Stimulated activated CD4-positive, alpha-beta T cell treated with anti-CD3 and anti-CD28 coated beads, Interleukin-2, amount 100 ng/mL, for 4 hours (primary cell): ENCODE measurements at places on chromosomes 12 and 14.
A peak's percentile ranks its signal among the peaks of the same experiment; 100 is the strongest.

- no peak for DNase-seq
Observed at GRCh38 chr12:8156845-8157244, at the start of gene ZNF705A. ZNF705A (plus strand) TSS chr12:8157015; CDS start chr12:8172626, 15,611 bp downstream.

DNA sequence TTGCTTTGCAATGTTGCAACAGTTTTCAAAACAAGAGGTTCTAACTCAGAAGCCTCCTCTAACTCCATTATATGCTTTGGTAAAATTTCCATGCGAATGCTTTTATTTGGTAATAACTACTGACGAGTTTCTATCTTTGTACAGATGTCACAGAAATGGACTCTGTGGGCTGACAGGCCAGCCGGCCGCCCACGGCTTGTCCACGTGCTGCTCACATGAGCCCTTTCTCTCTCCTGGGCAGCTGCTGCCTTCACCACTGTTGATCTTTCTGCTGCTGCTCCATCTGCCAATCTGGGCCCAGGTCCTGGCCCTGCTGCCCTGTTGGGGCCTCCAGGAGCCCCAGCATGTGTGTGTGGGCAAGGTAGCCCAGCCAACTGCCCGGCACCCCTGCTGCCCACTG, 168.2 kb upstream of the TMEM132C start:
- no peak for DNase-seq

- DNase-seq = no peak
Observed at GRCh38 chr12:96354326-96354725, 45.9 kb downstream of the CDK17 start.

- no peak for DNase-seq
Observed at GRCh38 chr14:79411403-79412174, 799.7 kb downstream of the DIO2 start.

DNA sequence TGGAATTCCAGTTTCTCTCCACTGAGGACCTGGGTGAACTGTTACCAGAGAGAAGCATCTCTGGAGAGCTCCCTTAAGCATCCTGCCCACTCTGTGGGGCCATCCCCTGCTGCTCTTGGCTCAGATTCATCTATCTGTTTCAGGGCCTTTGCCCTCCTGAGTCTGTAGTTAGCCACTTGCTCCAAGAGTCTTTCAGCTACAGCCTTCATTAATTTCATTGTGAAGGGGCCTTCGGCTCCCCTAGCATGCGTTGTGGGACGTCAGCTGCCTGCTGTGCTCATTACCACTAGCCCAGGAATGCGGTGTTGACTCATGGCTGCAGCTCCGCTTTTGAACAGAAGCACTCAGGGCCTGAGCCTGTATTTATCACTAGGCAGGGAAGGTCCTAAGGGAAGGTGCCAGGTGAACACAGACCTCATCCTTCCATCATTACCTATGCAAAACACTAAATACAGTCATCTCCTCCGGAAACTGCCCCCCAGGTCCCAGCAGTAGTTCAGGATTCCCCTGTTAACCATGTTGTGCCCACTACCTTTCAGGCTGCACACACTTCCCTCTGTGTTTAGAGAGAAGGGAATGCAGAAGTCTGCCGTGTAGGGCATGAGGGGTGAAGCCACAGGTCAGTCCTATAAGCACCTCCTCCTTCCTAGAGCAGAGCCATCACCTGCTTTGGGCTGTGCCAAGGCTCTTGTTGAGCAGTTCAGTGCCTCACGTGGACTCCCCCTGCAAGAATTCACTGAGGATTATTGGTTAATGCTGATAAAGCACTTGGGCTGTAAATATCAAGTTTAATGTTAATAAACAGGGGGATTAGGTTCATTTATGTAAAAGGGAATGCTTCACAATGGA, 191.4 kb downstream of the CACNA1C start:
- DNase-seq = no peak

DNA sequence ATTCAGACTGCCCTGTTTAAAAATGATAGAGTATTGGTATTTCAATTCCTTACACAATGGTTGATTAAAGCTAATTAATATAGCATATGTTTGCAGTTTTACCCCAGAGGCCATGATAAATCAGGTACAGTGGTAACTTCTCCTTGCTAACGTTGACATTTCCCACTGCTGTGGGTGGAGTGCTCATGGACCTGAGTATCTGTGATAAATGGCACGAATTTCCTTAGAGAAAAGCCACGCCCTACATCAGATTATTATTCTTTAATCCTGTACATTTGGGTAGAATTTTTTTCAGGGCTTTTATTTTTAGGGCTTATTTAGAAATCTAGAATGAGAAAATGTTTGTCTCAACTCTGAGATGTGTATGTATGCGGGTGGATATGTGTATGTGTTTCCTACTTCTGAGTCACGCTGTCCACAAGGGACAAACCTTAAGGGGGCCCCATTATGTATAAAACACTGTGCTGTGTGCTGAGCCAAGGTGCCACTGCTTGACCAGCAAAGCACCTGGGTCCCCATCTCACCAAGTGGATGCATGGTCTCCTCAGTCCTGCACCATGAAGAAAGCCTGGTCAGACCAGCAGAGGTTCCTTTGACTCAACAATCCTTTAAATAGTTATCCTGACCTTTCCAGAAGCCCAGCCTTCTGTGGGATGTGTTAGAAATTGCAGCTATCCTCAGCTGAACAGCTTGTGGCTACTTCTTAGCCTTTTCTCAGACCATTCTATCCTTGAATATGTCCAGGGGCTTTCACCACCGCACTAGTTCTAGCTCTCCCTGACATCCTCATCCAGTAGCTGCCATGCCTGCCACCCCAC, 57.9 kb upstream of the STK38L start:
- no peak for DNase-seq

DNA sequence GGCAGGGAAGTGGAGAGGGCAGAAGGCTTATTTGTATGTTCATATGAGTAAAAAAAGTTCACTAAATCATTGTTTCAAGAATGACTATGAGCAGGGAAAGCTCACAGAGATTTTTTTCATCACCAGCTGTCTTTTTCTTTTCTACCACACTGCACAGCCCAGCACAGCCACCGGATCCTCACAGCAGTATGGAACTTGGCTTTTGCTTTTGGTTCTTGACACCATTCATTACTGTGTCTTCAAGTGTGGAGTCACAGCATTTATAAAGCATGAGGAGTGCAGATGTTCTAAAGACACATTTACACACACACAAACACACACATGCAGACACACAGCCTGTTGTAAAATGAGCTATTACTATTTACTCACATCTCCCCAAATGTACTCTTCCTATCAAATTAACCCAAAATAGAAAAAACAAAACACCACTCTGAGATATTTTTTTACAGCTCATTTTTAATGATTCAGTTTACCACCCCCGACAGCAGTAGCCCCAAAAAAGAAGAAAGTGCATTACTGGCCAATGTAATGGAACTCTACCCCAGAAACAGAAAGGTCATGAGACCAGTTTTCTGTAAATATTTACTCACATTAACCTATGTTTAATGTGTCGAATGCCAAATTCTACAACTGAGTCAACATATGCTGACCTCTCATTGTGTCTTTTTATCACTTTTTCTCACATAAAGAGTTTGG, 60.5 kb downstream of the BTG1 start:
- no peak for DNase-seq

DNA sequence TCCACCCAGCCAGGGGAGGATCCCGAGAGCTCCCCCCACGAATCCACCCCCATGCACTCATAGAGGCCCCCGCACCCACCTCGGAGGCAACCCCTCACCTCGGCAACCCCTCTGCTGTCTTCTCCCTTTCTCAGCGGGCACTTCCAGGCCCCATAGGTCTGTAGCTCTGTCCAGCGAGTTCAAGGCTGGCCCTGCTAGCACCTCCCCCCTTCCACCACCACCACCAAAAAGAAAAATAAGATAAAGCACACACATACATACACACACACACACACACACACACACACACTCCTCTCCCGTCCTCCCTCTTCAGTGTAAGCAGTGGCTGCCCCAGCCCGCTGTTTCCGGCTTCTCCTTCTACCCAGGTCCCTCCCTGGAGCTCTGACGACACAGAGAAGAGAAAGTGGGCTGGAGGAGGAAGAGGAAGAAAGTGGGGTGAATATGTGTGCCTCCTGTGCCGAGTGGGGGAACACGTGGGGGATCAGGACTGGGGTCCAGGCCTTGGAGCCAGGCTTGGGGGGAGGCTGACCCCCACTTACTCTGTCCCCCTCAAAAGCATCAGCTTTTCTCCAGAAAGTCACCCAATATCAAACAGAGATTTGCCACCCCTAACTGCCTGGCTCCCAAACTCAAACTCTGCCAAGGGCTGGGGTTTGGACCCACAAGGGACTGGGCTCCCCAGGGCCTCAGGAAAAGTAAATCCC, at the start of gene STAT6:
TSS of gene STAT6 (minus strand) at position 332 of the 704 bp plus-strand sequence. CDS start 3,084 bp downstream, outside the sequence.
- peak; percentile 83 for DNase-seq

DNA sequence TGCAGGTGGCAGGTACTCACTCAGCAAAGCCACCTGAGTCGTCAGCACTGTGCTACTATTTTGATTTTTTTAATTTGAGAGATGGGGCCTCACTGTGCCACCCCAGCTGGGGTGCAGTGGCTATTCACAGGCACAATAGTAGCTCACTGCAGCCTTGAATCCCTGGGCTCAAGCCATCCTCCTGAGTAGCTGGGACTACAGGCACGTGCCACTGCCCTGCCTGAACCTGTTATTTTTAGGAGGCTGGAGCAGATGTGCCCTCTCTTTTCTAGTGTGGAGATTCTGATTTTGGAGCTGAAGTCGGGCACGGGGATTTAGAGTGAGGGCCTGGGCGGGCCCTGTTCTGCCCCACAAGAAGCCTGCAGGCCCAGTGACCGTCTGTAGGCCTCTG, 17.3 kb downstream of the SLC25A47 start:
- DNase-seq = no peak

- DNase-seq = no peak
Observed at GRCh38 chr12:132568301-132568700, 42.1 kb downstream of the LRCOL1 start.

DNA sequence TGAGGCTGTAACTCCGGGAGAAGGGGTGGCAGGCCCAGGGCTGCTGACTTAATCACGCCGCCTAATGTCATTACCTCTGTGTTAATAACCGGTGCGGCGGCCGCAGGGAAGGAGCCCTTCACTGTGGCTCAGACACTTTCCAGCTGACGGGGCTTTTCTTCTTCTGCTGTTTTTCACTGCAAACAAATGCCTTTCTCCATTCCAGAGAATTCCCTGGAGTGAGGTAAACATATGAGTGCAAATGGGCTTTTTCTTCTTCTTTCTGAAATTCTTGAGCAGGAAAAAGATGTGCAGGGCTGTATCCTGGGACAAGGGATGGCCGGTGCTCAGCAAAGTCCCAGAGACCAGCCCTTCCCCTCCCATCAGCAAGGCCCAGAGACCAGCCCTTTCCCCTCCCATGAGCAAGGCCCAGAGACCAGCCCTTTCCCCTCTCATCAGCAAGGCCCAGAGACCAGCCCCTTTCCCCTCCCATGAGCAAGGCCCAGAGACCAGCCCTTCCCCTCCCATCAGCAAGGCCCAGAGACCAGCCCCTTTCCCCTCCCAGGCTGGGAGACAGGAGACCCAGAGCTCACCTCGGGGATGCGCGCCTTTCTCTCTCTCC, 33.4 kb upstream of the FAM181A start:
- DNase-seq = no peak

DNA sequence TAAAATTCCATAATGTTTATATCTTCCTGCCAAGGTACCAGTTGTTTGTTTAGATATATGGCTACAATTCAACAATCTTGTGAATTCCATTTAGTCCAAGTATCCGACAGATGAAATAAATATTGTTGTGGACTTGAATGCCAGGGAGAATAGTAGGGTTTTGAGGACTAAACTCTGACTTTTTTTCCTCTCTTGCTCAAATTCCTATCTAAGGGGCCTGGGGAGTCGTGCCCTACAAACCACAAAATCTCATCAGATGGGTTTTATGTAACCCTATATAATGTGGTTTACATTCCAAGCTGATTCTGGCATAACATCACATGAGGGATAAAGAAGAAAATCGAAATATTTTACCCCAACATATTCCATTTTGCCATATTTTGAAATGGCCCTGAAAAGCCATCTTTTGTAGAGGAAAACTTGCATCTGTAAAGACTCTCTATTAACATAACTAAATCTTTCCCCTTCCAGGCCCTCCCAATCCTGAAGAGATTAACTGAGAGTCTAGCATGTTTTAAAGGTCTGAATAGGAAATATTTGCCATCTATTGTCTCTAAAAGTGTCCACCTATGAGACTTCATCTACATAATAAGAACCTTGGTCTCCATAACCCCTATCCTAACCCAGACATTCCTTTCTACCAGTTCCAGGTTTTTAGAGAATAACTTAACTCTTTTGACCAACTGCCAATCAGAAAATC, 184.7 kb upstream of the KITLG start:
- DNase-seq = no peak

DNA sequence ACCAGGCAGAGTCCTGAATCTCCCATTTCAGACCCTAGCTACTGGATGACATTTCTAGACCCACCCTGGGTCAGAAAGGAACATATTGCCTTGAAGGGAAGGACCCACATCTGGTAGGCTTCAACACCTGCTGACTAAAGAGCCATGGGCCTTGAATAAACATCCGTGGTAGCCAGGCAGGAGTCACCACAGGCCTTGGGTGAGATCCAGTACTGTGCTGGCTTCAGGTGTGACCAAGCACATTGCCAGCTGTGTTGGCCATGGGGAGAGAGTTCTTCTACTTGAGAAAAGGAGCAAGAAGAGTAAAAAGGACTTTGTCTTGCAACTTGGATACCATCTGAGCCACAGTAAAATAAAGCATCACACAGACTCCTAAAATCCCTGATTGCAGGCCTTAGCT, 332.6 kb downstream of the SLC16A7 start:
- DNase-seq = no peak

- no peak for DNase-seq
Observed at GRCh38 chr14:24670594-24670993, 36.6 kb upstream of the GZMB start.

DNA sequence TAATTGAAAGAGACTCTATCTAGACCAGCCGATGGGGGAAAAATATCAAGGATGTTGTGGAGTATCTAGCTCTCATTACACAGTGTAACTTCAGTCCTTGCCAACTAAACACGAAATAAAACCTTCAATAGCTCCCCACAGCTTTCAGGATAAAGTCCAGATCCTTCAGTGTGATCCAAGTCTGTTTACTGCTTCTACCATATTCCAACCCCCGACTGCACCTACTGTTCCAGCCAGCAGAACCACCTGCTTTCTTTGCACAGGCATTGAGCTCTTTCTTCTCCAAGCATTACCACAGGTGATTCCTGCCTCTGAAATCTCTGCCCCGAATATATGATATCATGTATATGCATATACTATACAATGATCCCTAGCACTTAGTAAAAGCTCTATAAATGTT, 2.2 kb upstream of the LRRC23 start:
- DNase-seq = no peak
